Bronchial epithelial cell (primary cell): ENCODE measurements at places on chromosomes 7 and 10. TPM values are rescaled to one million over a fixed set of nuclear protein-coding genes. Genes with fewer than 3 reads are reported as not detected.

SFTPA2 gene
- not detected in 2 replicates for total RNA-seq

RAPGEF5 gene
- 5.8 and 6.3 TPM in 2 replicates for total RNA-seq

DNA sequence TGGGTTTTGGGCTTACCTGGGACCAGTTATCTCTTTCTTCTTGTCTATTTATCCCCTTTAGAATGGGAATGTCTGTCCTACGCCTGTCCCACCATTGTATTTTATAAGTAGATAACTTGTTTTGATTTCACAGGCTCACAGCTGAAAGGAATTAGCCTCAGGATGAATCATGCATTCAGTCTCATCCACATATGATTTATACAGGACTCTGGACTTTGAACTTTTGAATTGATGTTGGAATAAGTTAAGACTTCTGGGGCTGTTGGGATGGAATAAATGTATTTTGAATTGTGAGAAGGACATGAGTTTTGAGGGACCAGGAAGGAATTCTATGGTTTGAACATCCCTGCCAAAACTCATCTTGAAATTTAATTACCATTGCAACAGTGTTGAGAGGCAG lies 112.6 kb downstream of the AMPH start:
- DNase-seq: no peak

NRG3 gene
- total RNA-seq: not detected in 2 replicates

PON1 gene
- total RNA-seq: not detected in 2 replicates

SPDYE16 gene
- not detected in 2 replicates for total RNA-seq

DNA sequence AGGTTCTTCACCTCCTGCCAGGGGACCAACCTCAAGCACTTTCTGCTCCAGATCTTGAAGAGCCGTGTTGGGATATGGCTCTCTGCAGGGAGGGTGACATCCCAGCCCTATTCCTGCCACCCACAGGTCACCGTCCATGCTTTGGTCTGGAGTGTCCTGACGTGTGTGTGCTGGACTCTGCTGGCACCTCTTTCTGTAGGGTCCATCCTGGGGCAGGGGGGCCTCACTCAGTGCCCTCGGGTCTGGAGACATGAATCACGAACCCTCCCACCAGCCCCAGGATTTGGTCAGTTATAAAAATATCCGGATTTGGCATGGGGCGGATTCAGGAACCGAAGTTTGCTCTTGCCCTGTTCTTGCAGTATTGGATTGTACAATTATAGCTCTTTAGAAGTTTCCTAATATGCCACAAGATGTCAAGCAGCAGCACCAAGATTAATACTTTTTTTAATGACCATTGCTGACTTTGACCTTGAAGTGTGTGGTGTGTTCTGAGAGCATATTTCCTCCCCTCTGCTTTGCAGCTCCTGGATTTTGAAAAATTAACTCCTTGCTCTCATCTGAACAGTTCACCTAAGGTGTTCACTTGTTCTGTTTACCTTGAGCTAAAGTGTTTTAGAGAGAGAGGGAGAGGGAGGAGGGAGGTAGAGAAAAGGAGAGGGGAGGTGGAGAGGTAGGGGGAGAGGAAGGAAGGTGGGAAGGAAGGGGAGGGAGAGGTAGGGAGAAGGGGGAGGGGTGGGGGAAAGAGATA lies 95.4 kb upstream of the SHH start:
- no peak for DNase-seq

- no peak for DNase-seq
These were observed 185.1 kb upstream of the NOBOX start for GRCh38 chr7:144588559-144589051.

CYP3A5 gene
- 3.7 and 30.2 TPM in 2 replicates for total RNA-seq

GRCh38 chr7:49781996-49782395 lies 8.6 kb downstream of the VWC2 start:
- no peak for DNase-seq

LRIT1 gene
- total RNA-seq: not detected in 2 replicates

DNA sequence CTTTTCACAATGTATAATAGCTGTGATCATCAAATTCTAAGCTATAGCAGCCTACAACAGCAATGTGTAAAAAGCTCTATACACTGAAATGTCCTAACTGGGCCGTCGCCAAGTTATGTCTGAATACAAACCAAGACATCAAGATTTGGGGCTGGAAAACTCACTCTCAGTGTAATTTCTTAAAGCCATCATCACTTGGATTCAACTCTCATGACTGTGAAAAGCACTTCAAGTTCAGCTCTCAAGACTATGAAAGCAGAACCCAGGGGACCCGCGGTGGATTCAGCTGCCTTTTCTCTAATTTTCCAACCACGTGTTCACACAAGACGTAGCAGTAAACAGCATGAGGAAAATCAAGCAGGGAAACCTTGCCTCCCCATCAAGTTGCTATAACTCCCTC lies 15.8 kb upstream of the ZNRF2 start:
- DNase-seq: no peak

ADAM12 gene
- total RNA-seq: under 0.01 and 1.8 TPM in 2 replicates

DNA sequence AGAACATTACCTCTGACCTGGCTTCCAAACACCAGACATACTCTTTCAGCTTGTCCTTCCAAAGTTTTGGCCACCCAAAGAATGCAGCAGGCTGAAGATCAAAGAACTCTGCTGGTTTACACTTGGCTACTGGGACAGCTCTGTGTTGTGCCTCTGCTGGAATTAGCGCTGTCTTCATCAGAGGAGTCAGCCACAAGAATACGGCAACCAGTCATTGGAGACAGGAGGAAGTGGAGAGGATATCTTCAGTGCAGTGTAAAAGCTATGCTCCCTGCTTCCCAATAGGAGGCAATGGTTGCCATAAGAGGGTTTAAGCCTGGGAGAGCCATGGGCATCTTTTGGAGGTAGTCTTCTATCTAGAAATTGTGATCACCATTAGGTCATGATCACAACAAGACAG lies 126.7 kb upstream of the WNT16 start:
- DNase-seq: no peak

PLA2G12B gene
- total RNA-seq: not detected in 2 replicates

DNA sequence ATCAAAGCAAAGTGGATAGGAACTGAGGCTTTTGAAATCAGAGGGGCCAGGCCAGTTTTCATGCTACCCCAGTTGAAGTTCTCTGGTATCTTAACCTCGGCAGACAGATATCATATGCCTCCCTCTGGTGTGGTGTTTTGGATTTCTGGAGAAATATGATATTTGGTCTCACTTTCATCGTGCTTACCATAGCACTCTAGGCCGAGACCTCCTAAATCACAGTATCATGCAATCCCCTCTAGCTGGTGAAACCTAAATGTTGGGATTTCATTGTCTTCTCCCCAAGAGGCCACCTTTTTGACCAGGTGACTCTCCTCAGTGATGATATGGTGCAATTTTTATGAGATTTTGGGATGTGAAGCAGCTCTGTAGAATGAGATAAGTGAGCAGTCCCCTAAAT lies 183.5 kb downstream of the CREB5 start:
- DNase-seq: no peak

GRCh38 chr7:7577888-7578287 lies 11.2 kb downstream of the MIOS start:
- DNase-seq: no peak

DNA sequence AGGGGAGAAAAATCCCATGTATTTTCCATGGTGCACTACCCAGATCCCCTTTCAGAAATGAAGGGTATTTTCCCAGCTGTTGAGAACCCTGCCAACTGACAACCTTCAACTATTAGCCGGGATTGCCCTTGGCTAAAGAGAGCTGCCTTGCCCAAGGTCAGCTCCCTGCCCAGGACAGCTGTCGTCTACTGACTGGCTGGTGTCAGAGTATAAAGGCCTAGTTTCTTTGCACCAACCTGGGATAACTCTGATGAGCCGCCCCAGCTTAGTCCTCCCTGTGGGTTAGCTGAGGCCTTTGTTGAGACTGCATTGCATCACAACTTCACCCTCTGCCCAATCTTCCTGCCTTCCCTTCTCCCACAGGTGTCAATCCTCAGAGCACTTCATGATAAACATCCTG lies 147.2 kb upstream of the RHEB start:
- no peak for DNase-seq

GRCh38 chr10:77906951-77907421 lies 19.6 kb downstream of the DLG5 start:
- DNase-seq: peak; percentile 95

COPG2 gene
- total RNA-seq: 26.6 and 30.3 TPM in 2 replicates

- no peak for DNase-seq
These were observed 84.0 kb upstream of the ELMO1 start for GRCh38 chr7:37532636-37533035.

DNA sequence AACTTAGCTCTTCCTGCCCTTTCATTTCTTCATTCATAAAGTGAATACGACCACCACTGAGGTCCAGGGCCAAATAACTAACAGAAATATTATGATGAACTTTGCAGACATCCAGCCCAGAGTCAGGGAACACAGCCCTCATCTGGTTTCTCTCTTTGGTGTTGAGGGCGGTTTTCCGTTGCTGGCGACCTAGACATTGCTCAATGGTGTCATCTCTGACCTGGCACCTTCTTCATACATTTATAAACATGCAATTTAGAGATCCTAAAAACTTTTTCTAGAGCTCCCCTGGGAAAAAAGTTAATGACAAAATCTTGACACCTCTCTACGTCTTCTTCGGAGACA lies 324 bp upstream of the TET1 start:
- DNase-seq: no peak

- DNase-seq: no peak
These were observed 43.6 kb upstream of the WNT16 start for GRCh38 chr7:121285066-121285667.

- no peak for DNase-seq
These were observed 199.9 kb downstream of the CAMK1D start for GRCh38 chr10:12549297-12549696.

GRCh38 chr7:132511921-132512320 lies 64.3 kb downstream of the PLXNA4 start:
- no peak for DNase-seq

PLCE1 gene
- total RNA-seq: 0.26 and 1.0 TPM in 2 replicates

GRCh38 chr7:148979827-148980226 lies 48.5 kb downstream of the PDIA4 start:
- DNase-seq: no peak

GRCh38 chr7:3578399-3578798 lies 277.3 kb downstream of the SDK1 start:
- no peak for DNase-seq

C10orf143 gene
- 0.26 and 1.0 TPM in 2 replicates for total RNA-seq

PIK3AP1 gene
- total RNA-seq: 2.1 and 5.2 TPM in 2 replicates

GRCh38 chr10:101894742-101895141 lies 51.1 kb upstream of the KCNIP2 start:
- no peak for DNase-seq

CREB5 gene
- total RNA-seq: 2.1 and 7.3 TPM in 2 replicates

- DNase-seq: no peak
These were observed 69.0 kb downstream of the SEPTIN7 start for GRCh38 chr7:35869810-35870209.

PRSS37 gene
- total RNA-seq: not detected in 2 replicates
